ENCODE measurements at places on chromosomes 2 and 18. TPM values are rescaled to one million over a fixed set of nuclear protein-coding genes. Genes with fewer than 3 reads are reported as not detected.

Gene EPAS1
- 2.9 TPM for polyA plus RNA-seq

DNA sequence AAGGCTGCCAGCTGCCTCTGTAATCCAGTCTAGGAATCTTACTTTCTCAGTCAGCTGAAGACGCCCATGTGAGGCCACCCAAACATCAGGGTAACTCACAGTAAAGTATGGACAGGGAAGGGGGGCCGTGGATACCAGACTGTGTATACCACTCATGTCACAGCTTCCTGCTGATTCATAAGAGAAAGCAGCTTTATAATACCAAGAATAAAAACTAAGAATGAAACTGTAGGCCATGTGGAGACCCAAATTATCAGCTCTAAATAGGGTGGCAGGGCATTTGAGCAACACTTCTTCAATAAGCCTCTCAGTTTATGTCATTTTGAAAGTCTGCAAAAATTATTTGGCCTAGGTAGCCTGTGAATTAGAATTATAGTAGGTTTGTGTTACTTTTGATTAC lies 115.0 kb upstream of the CDCA7 start:
- DNase-seq, result no peak

Gene CREG2
- polyA plus RNA-seq, result not detected

DNA sequence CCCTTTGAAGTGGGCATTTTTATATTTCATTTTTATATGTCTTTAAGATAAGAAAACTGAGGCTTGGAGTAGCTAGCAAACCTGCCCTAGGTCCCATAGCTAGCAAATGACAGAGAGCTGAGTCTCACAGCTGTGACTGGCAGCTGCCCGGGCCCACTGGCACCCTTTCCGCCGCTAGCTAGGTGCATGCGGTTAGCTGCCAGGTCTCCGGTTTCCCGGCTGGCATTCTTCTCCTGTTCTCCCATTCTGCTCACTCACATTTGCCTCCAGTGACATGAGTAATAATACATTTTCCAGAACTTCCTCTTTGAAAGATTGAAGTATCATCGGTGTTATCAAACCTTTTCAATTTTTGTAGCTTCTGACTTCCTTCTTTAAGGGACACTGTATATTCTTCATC lies 38.7 kb downstream of the MTCL1 start:
- DNase-seq, result no peak

Gene RNF125
- polyA plus RNA-seq, result 0.04 TPM

Gene RAB3GAP1
- polyA plus RNA-seq, result 27.3 TPM

DNA sequence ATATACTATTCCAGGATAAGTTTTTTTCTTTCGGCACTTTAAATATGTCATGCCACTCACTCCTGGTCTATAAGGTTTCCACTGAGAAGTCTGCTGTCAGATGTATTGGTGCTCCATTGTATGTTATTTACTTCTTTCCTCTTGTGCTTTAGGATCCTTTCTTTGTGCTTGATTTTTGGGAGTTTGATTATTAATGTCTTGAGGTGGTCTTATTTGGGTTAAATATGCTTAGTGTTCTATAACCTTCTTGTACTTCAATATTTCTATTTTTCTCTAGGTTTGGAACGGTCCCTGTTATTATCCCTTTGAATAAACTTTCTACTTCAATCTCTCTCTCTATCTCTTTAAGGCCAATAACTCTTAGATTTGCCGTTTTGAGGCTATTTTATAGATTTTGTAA lies 28.3 kb downstream of the STPG4 start:
- no peak for DNase-seq

GRCh38 chr18:11909061-11909455 lies 941 bp upstream of the MPPE1 start:
- DNase-seq, result no peak

DNA sequence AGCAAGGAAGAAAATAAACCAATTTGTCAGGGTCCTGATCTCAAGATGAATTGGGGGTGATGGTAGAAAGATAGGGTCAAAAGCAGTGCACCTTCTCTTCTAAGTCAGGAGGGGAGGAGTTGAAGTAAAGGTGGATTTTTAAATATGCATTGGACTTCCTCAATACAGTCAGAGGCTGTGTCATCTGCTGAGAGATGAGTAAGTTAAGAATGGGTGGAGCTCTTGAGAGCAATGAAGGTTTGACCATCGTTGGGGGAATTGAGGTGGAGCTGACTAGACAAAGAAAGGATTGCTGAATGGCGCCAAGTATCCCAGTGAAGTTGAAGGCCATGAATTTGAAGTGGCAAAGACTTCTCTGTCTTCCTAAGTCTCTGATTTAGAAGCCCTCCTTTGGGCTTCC lies 18.4 kb upstream of the CPO start:
- no peak for DNase-seq

- DNase-seq, result no peak
Measured at GRCh38 chr18:58348951-58349350, 279.9 kb downstream of the ALPK2 start.

- DNase-seq, result no peak
Measured at GRCh38 chr18:55552526-55553189, 35.3 kb downstream of the TCF4 start.
